ENCODE measurements at places on chromosomes 7 and 10.

DNA sequence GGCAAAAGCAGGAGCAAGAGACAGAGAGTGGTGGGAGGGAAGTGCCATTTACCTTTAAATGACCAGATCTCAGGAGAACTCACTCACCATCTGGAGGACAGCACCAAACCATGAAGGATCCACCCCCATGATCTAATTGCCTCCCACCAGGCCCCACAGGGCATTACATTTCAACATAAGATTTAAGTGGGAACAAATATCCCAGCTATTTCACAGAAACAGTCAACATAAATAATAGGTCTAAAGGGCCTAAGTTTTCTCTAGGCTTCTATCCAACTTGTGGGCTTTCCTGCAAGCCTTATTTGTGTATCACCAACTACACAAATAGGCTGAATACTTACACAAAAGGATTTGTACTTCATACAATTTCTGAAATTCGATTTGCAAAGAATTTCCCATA lies 196.8 kb upstream of the POT1 start:
- DNase-seq = no peak

DNA sequence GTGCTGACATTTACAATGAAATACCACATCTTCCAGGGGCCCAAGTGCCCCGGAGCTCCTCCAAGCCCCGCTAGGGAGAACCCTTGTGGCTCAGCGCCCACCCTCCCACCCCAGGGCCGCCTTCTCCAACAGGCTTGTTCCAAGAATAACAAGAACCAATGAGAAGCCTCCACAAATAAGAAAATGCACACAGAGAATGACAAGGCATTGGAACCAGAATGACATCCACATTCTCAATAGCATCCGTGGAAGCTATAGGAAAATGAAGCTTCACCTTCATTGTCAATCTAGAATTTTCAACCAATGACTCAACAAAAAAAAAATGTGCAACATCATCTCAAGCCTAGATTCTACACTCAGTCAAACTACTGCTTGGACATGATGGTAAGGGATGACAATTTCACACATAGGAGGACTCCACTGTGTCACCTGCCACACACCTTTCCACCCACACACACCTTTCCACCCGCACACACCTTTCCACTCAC lies 50.4 kb upstream of the PPP2R2D start:
- DNase-seq = peak; percentile 6

DNA sequence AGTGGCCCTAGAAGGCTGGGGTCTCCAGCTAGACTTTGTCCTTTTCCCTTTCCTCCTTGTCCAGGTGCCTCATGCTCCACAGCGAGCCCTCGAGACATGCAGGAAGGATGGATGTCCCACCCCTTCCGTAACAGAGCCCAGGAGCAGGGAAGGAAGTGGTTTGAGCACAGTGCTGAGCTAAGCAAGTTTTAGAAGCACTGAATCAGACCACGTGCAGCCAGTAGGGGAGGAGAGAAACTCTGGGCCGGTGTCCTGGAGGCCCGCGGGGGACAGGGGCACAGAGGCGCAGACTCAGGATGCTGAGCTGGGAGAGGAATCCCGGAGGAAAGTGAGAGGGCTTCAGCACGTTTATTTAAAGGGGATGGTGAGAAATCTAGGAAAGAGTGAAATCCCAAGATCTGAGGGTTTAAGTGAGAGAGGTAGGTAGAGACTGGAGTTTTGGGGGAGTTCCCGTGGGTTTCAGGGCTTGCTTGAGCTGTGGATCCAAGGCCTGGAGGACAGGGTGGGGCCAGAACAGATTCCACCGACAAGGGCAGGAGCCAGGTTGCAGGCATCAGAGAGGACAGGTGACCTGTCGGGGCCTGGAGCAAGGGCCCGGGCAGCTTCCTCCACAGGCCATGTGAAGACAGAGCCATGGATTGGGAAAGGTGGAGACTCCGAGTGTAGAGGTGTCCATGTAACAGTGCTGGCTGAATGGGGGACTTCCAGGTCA lies 4.4 kb upstream of the IRF5 start:
- DNase-seq = no peak

- DNase-seq = no peak
Observed at GRCh38 chr7:159011722-159012022, 133.0 kb downstream of the VIPR2 start.
